ENCODE measurements at places on chromosomes 11 and 22. TPM values are rescaled to one million over a fixed set of nuclear protein-coding genes. Genes with fewer than 3 reads are reported as not detected.

Gene KCTD14
- 0.12 TPM for polyA plus RNA-seq

Gene SFI1
- polyA plus RNA-seq, result 1.5 TPM

Gene HEPHL1
- not detected for polyA plus RNA-seq

Gene MRGPRF
- 2.8 TPM for polyA plus RNA-seq

Gene JOSD1
- 37.5 TPM for polyA plus RNA-seq

Gene MMP1
- 4.7 TPM for polyA plus RNA-seq

Gene OR56A4
- not detected for polyA plus RNA-seq

DNA sequence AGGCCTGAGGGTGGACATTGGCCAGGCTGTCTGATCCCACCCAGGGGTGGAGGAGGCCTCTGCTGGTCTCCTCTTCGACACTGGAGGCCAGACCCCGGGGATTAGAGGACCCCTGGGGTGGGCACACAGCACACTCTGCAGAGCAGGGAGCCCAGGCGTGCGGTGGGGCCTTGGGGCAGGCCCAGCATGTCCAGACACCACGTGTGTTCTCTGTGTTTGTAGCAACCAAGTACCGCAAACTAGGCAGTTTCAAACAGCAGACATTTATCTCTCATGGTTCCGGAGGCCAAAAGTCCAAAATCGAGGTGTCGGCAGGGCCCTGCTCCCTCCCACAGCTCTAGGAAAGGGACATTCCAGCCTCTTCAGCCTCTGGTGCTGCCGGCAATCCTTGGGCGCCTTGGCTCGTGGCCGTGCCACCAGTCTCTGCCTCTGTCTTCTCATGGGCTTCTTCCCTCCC, 1.5 kb downstream of the PANX2 start:
- no peak for DNase-seq

- no peak for DNase-seq
These were observed 5.4 kb downstream of the RBM4 start for GRCh38 chr11:66643745-66644437.

- no peak for DNase-seq
These were observed 923.3 kb downstream of the KCNA4 start for GRCh38 chr11:29093416-29094120.

DNA sequence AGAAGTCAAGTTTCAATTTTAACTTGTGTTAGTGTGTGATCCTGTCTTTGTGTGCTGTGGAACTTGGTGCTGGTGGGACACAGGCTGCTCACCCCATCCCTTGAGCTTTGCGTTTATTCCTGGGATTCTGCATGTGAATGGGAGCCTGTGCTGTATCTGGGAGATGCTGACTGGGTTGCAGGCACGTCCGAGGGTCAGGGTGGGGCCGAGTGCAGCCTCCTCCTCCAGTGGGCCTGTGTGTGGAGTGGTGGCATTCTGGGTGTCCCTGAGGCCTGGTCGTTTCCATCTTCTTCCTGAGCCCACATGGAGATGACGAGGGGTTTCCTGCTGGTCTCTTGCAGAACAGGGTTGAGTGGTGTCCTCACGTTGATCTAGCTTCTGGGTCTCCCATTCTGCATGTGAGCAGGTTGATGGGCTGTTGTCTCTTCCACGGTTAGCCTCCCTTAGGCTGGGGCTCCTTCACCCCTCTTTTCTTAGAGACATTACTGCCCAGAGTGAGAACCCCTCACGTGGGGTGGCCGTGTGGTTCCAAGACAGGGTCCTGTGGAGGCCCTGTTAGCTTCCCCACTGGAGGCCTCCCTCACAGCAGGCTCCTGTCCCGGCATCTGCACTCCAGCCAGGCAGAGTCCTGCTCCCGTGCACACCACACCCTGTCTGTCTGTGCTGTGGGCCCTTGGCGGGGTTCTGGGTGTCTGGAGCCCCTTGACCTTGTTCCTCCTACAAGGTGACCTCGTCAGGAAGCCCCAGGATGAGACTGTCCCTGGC, 4.9 kb downstream of the PTDSS2 start:
- no peak for DNase-seq

- no peak for DNase-seq
These were observed 62.6 kb upstream of the SLC6A5 start for GRCh38 chr11:20536784-20537183.

GRCh38 chr11:134942681-134943080, 530.6 kb upstream of the B3GAT1 start:
- no peak for DNase-seq
